ENCODE measurements at places on chromosomes 7 and 10.

DNA sequence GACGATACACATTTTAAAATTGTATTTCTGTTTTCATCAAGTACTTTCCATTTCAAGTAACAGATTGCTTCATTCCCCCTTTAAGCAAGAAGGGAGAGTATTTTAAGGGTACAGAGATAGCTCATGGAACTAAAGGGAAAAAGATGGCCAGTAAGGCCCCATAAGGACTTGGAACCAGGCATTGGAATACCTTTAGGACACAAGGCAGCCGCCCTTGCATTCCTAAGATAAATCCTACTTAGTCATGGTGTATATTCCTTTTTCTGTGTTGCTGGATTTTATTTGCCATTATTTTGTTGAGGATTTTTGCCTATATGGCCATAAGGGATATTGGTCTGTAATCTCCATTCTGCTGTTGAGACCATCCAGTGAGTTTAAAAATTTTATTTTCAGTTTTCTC lies 49.2 kb downstream of the BTRC start:
- no peak for DNase-seq

- no peak for DNase-seq
Measured at GRCh38 chr7:2802101-2802500, 42.0 kb downstream of the GNA12 start.

DNA sequence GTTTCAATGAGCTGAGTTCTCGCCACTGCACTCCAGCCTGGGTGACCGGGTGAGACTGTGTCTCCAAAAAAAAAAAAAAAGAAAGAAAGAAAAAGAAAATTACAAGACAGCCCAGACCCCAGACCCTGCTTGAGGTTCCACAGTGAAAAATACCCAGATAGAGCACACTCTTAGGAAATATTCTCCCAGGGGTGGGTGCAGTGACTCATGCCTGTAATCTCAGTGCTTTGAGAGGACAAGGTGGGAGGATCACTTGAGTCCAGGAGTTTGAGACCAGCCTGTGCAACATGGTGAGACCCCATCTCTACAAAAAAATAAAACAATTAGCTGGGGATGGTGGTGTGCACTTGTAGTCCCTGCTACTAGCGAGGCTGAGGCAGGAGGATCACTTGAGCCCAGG lies 41.1 kb upstream of the GTF2IRD1 start:
- no peak for DNase-seq

DNA sequence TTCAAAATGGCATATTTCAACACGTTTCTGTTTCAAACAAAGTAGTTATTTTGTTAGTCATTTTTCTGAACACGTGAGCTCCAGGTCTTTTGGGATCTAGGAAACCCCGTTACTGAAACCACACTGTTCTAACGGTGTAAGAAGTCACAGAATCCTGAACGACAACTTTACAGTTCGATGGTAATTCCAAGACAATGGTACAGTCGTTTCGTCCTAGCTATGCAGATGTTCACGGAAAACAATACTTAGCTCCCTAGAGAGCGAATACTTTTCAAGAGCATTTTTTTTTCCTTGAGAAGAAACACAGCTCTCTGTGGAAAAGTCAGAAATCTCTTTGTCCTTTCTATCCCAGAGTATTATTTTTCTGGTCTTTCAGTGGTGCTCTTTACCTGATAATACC lies 254.1 kb downstream of the ADARB2 start:
- DNase-seq: no peak

- DNase-seq: no peak
Measured at GRCh38 chr7:33591490-33591889, 313.8 kb upstream of the BMPER start.

- DNase-seq: no peak
Measured at GRCh38 chr10:63767138-63767801, 246.1 kb downstream of the REEP3 start.

- no peak for DNase-seq
Measured at GRCh38 chr10:42866115-42866995, 83.8 kb downstream of the BMS1 start.

DNA sequence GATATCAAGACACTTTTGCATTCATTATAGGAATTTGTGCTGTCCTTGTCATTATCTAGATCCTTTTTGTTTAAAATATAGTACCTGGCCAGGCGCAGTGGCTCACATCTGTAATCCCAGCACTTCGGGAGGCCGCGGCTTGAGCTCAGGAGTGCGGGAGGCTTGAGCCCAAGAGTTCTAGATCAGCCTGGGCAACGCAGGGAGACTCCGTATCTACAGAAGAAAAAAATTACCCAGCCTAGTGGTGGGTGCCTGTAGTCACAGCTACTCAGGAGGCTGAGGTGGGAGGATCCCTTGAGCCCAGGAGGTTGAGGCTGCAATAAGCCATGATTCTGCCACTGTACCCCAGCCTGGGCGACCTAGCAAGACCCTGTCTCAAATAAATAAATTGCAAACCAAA lies 621 bp upstream of the MORN4 start:
- DNase-seq: no peak
